ENCODE measurements at places on chromosomes 4 and X.

- DNase-seq: no peak
These were observed 133.3 kb downstream of the MAML3 start for GRCh38 chr4:140020457-140021361.

DNA sequence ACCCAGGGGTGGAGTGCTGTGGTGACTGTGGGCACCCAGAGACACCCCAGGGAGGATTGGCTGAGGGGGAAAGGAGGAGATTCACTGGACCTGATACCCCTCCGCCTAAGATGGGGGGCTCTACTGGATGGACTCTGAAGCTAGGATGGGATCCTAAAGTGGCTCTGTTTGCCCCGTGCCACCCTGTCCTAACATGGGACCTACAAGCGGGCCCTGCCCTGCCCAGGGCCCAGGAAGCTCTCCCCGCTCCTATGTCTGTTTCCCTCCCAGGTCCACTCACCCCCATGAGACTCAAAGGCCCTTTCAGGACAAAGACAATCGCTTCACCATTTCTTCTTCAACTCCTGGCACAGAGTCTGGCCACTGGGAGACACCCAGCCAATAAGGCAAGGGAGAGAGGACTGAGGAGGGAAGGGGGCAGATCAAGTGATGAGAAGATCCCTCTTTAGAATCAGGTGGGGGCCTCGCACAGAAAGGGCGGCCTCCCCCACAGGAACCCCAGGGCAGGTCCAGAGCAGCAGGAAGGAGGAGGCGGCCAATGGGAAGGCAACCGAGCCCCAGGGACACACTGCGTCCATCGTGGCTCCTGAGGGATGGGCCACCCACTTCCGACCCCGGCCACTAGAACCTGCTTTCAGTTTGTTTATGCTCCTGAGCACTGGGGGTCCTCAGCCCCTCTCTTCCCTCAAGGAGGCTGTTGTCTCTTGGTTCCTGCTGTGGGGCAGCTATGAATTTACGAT is 155.4 kb downstream of the AFAP1 start:
- DNase-seq: no peak

GRCh38 chr4:25843340-25844097 is 19.3 kb downstream of the SEL1L3 start:
- no peak for DNase-seq

DNA sequence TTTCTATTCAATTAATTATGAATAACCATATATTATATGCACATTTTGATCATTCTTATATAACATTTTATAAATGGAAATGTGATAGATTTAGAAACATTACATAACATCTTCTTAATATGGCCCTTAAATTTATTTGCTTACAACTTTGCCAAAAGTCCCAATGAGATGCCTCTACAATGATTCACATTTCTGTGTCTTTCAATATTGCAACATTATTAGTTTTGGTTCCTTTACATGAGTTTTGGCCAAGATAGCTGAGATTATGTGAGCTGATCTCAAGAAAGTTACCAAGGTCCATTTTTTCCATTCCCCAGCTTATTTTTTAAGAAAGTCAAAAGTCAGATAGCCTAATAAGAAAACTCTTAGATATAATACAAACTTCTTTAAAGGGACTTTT is 361.2 kb downstream of the PCDH7 start:
- no peak for DNase-seq

GRCh38 chr4:86122404-86122803 is 237.4 kb downstream of the MAPK10 start:
- DNase-seq: no peak

DNA sequence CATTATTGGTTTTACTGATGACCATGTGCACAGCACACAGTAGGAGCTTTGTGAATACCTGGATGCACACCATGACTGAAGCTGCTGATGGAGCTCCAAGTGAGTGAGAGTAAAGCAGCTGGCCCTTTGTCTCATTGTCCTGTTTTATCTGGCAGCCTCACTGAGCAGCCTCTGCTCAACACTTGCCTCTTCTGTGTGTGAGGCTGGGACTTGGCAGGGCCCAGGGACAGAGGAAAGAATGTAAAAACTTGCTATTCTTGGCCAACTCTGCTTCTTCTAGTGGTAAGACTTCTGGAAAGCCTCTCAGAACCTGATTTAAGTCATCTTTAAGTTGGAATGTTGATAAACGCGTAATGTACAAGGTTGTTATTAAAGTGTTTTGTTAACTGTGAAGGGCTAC is 61.4 kb downstream of the BEX1 start:
- no peak for DNase-seq

DNA sequence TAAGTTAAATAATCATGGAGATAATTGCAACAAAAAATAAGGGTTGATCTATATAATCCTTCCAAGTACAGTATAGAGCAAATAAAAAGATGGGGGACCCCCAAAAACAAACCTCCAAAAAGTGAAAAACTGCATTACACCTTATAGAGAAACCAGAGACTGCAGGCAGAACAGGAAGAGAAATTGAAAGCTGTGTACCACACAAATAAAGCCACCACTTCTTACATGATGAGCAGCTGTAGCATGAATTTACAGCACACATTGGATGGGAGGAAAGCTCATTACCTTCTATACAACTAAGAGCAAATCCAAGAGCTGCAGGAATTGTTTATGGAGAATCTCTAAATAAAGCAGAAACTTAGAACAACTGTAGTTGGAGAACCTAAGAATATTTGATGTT is 152.4 kb upstream of the PDE5A start:
- DNase-seq: no peak

DNA sequence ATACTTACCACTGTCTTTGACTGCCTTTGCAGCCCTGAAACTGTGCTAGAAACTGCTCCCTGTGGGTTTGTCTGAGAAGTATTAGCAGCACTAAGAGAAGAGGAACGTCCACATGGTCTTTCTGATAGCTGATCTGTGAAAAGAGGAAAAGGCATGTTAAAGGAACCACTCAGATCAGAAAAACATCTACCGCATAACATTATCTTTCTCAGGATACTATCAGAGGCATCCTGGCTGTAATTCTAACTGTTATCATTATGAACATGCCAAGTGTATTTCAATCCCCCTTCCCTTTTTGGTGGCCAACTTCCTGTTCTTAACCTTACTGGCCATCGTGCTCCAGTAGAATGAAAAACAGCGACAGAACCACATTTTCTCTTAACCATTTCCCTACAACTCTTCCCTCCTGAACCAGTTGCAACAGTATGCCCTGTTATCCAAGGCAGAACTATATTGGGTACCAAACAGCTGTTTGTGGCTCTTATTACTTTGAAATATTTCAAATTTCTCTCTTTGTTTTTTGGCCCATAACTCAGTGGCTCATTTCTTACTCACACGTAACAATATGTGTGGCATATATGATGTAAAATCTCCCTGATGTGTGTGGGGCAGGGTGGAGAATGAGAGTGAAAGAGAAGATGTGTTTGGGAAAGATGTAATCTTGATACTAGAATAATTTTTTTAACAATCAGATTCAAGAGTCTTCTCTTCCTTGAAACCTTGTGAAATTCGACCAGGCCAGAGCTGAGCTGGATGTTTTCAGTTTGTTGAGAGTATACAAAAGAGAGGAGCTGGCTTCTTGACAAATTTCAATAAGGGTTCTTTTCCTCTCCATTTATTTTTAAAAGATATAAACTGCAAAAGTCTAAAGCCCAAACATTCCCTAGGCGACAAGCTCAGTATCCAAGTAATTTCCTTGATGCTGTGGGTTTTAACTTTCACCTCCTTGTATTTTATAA is 35.2 kb downstream of the ARHGEF6 start:
- no peak for DNase-seq

DNA sequence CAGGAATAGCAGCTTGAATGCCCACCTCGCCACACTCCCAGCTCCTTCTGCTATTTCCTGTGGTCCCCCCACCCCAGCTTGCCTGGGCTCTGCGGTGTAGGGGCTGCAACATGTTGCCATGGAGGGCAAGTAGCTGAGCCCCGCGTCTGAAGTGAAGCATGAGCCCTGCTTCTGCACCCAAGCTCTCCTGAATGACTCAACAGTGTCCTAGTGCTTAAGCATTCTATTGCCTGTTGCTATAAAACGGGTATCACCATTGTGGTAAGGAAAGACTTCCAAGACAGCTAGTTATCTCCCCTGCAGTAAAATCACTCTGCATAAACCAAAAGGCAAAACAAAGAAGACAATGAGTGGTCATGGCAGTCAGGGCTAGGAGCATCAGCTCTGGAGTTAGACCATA is 31.4 kb upstream of the SPATA4 start:
- DNase-seq: no peak

DNA sequence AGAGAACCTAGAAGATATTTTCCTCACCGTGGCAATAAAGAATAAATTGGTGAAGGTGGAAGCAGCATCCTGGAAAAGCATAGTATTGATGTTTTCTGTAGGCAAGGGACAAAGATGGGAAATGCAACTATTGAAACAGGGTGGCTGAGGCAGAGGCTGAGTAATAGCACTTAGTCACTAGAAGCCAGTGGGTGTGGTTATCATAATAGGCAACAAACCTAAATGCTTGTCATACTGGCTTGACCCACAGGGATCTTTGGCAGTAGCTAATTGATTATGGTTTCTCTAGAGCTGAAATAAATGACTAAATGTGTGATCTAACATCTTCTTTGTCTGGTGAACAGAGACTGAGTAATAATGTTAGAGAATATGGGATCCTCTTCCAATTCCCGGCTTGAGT is 353.6 kb upstream of the RPS6KA3 start:
- DNase-seq: no peak

GRCh38 chr4:125254106-125254505 is 60.6 kb upstream of the FAT4 start:
- no peak for DNase-seq

GRCh38 chrX:129714581-129714980 is 24.2 kb upstream of the XPNPEP2 start:
- DNase-seq: no peak

DNA sequence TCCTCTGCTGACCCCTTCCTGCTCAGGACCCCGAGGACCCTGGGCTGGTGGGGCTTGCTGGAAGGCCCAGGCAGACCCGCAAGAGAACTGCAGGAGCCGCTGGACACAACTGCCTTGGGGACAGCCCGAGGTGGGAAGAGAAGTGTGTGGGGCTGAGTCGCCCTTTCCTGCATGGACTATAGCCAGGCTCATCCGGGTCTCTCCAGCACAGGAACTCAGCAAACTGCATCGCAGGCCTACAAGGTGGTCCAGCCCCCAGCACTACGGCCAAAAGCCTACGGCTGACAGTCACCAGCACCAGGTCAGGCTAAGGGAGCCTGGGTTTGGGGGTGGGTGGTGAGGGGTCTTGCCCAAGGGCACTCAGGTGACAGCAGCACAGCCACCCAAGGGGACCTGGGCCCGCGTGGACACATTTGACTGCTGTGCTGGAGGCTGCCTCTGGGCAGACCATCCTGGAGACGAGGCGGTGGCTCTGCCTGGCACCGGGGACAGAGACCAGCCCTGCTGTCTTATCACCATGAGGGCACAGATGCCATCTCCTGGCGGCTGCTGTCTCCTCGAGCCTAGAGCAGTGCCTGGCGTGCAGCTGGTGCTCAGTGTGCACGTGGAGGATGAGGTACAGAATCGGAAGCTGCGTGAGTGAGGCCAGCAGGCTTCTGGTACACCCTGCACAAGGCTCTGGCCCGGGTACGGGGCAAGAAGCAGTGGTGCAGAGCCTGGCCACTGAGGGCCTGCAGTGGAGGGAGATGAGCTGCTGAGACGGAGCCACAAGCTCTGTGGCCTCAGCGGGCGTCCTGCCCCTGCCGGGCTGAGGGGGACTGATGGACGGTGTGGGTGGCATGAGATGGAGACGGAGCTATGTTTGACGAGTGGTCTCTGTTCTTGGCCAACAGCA is 15.1 kb downstream of the LRPAP1 start:
- DNase-seq: no peak

DNA sequence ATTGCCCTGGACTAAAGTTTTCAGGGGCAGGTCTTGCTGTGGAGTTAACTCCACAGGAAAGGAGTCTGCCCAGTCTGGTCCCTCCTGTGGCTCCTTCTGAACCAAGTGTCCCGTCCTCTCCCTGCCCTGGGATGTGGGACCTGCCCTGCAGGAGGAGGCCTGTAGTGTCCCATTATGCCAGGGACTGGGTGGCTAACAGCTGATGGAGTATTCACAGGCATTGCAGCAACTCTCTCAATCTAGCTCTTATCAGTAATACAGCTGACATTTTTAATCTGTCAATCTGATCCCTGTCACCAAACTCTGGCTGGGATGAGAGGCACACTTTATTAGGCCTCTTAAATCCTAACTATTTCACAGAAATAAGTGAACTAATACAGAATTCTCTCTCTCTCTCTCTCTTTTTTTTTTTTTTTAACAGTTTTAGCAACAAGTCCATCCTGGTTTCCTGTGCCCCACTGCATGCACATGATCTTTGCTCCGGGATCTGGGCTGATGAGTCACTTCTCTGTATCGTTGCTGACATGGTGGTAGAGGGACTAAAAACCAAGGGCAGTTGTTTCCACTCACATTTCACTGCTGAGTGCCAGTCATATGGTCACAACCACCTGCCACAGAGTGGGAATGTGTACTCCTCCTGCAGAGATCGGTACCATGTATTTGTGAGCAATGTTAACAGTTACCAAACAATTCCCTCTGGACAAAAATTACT is 39.1 kb downstream of the HAND2 start:
- DNase-seq: no peak

Measured in hippocampal formation (tissue), 2 donors.